ENCODE measurements at places on chromosomes 2 and 18.
A peak's percentile ranks its signal among the peaks of the same experiment; 100 is the strongest.

DNA sequence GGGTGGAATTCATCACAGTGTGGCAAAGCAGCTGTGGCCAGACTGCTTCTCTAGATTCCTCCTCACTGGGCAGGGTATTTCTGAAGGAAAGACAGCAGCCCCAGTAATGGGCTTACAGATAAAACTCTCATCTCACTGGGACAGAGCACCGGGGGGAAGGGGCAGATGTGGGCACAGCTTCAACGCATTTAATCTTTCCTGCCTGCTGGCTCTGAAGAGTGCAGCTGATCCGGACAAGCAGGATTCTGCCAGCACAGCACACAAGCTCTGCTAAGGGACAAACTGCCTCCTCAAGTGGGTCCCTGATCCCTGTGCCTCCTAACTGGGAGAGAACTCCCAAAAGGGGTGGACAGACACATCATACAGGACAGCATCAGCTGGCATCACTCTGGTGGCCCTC lies 779.9 kb upstream of the CNTNAP5 start:
- DNase-seq = no peak

DNA sequence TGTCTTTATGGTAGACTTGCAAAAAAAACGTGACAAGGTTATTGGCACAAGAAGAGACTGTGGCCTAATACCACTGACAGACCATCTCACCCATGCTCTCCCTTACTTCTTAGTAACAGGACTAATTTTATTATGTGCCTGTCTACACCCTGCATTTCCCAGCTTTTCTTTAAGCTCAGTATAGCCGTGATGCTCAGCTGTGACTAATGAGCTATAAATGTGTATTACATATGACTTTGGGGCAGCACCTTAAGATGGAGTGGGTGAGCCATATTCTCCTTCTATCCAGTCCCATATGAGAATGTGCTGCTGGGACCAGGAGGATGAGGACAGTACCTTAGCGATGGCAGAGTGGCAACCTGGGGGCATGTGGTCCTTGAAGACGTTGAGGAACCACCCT lies 293.5 kb downstream of the RNF144A start:
- no peak for DNase-seq

DNA sequence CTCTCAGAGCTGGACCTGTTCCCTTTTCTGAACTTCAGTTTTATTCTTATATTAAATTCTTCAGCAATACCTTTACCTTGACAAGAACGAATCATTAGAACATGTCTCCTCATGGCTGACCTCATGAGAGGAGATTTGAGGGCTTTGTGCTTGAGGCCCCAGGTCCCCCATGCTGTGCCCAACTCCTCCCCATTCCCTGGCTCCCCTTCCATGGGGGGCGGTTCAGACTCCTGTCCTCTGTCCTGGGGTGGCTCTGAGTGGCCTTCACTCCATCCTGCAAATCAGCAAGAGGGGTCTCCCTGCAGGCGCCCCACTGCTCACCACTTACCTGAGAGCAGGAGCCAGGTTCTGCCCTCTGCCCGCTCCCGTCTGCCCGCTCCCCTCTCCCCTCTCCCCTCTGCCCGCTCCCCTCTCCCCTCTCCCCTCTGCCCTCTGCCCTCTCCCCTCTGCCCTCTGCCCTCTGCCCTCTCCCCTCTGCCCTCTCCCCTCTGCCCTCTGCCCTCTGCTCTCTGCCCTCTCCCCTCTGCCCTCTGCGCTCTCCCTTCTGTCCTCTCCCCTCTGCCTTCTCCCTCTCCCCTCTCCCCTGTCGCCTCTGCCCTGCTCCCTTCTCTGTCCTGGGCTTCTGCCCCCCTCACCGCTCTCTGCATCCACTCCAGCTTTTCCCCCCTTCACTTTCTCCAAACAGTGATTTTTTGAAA lies 98.7 kb upstream of the ALKAL2 start:
- no peak for DNase-seq

DNA sequence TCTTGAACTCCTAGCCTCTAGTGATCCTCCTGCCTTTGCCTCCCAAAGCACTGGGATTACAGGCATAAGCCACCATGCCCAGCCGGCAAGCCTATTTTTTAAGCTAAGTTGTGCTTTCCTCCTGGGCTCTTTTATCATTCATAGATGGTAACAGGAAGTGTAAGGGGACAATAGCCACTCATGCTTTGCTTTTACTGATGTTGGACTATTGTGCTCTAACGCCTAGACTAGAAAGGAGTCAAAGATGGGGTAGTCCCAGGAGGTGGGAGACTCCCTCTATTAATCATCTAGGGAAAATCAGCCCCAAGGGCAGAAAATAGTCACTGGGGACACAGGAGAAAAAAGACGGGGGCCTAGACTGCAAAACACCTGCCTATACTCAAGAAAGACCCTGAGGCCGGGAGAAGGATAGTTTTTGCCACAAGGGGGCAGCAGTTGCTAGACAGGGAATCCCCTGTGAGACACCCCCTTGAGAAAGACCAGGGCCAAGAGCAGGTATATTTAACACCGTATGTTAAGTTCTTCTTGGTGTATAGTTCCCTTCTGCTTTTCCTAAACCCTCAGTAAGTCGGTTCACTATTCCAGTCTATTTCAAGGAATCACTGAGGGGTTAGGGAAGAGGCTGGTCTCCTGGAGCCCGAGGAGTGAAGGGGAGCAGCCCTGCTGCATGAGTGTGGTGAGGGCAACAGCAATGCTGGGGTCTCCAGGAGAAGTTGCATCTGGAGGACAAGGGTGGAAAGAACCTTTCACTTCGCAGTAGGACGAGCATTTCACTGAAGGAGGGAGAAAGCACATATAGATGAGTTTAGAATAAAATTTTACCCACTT lies 2.1 kb upstream of the CXCR1 start:
- DNase-seq = peak; percentile 55

DNA sequence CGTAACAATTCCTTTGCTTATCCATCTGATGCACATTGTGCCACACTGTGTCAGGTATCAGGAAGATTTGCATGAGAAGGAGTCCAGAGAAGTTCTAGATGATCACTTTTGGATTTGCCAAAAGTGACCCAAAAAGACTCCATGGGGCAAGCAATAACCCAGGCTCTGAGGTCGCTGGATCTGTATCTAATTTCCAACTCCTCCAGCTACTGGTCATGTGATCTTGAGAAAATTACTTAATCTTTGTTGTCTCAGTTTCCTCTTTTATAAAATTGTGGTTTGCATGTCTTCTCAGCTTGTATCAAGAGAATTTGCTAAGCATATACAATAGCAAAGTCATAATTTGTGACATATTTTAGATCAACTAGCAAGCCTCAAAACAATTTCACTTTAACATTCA lies 61.3 kb upstream of the ITGA4 start:
- no peak for DNase-seq

GRCh38 chr18:75478996-75479880 lies 51.7 kb upstream of the SMIM21 start:
- no peak for DNase-seq

DNA sequence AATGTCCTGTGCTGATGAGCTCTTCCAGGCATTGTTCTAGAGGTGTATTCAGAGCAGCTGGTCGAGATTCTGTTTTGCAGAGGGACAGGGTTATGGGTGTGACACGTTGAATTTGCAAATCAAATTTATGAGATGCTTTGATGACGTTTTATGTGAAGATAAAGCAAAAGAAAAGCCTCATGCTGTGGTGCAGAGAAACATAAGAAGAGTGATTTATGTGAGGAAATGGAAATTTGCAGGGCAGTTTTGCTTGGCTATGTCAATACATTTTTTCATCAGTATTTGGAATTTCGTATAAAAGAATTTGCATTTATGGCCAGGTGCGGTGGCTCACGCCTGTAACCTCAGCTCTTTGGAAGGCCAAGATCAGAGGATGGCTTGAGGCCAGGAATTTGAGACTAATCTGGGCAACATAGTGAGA lies 36.4 kb downstream of the TSN start:
- no peak for DNase-seq

GRCh38 chr2:223586261-223586660 lies 15.9 kb downstream of the SCG2 start:
- no peak for DNase-seq

DNA sequence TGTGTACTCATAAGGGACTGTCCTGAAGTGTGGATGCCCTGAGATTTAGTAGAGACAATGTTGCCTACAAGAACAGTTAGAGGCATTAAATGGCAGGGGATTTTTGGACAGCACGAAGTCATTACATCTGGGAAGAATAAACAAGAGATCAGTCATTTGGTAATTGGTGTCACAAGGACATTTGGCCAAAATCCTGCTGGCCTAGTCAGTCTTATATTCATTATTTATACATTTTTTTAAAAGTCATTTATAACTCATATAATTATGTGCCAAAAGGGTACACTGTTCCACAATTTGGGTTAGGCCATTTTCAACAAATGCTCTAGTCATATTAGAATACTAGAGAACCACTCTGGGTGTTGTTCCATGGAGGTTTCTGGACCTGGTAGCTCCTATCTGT lies 104.7 kb downstream of the LRATD1 start:
- DNase-seq = no peak

GRCh38 chr2:155770516-155770915 lies 562.0 kb downstream of the NR4A2 start:
- no peak for DNase-seq

- DNase-seq = no peak
Observed at GRCh38 chr2:178108176-178108575, 4.1 kb upstream of the RBM45 start.

GRCh38 chr18:12791610-12792009 lies 88.8 kb downstream of the PSMG2 start:
- DNase-seq = no peak

- DNase-seq = no peak
Observed at GRCh38 chr2:217880287-217880889, 122.4 kb downstream of the TNS1 start.

GRCh38 chr2:40394031-40394430 lies 57.9 kb downstream of the SLC8A1 start:
- no peak for DNase-seq
